ENCODE measurements at places on chromosomes 7 and 10. TPM values are rescaled to one million over a fixed set of nuclear protein-coding genes. Genes with fewer than 3 reads are reported as not detected.

The IGFBP3 gene
- 4.2 TPM for total RNA-seq

The SLC4A2 gene
- 13.7 TPM for total RNA-seq

The FAM24B gene
- 3.9 TPM for total RNA-seq

DNA sequence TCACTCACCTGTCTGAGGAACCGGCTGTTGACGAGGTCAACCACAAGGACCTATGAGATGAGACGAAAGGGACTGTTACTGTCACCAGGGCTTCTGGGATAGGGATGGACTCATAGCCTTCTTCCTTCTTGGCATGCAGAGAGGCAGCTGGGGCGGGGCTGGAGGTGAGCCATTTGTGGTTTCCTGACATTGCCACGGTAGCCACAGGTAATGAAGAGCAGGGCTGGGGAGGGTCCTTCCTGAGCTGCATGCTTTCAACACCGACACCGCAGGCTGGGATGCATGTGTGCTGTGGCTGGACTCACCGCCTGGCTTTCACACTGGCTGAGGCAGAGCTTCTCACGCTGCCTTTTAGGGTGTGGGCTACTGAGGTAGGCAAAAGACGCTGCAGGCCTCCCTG, 46.4 kb upstream of the MKRN1 start:
- DNase-seq = no peak

DNA sequence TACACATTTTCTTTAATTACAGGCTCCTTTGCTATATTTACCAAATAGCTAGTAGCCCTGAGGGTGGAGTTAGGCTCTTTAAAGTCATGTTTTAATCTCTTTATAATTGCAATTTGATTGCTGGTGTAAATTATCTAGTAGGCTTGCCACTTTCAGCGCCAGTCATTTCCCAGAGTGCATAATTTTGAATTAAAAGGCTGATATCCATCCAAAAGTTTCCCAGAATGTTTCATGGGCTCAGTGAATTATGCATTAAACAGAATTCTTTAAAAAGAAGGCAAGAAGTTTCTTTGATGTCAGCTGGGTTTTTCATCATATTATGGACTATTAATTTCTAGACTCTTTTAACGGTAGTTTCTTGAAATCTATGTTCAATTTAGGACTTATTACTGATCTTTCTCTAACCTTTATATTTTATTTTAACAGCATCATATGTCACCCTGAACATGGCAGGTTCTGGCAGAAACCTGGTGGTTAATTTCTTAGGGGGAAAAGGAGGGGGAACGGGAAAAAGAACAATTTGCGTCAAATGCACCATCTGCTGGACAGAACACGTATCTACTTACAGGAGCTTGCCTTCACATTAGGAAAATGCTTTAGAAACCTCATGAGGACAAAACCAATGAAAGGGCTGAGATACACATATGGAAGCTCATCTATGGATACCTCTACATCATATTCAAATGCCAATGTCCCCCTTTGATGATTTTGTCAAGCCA, 171.1 kb downstream of the GRM3 start:
- DNase-seq = no peak

DNA sequence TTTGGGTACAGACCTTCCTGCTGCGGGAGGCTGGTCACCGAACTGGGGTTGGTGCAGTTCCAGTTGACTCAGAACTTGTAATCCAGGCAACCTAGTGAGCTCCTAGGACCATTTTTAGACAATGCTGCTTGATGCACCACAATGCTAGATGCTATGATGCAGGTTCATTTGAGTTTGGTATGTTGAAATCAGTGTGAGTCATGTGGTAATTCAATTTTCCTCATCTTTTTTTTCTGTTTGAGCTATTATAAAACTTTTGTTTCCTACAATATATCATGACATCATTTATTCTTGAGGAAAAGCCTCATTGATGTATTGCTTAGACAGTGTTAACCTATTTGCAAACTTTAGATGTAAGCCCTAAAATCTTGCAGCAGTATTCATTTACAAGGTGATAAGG, 40.9 kb upstream of the MTPN start:
- no peak for DNase-seq

- no peak for DNase-seq
Observed at GRCh38 chr10:124532106-124532641, 70.6 kb downstream of the LHPP start.

GRCh38 chr7:30469303-30469702, 9.3 kb downstream of the NOD1 start:
- peak; percentile 23 for DNase-seq

DNA sequence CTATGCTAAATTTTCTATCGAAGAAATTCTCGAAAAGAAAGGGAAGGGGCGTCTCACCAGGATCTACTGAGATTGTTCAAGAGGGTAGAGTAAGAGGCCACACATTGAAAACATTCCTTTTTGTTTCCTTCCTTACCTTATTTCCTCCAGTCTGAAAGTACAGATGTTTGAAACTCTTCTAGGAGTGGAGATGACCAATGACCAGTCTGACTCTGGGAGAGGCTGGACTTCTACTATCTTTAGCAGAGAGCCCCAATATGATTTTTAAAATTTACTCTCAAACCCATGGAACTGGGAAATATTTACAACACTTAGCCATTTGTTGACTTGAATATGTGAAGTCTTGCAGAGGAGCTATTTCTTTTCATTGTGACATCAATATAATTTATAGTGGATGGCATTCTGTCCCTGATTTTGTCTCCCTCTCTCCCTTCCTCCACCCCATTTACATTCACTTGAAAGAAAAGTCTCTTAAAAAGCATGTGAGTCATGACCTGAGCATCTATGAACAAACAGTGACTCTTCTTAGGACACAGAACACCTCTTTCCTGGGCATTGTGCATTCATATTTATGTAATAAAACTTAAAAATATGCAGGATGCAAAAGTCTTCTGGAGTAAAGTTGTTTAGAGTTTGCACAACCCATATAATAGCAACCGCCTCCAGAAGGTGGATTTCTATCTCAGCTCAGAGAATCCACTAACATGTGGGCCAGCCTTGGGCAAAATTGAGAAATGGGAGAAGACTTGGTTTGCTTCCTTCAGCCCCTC, 31.2 kb upstream of the BMPER start:
- DNase-seq = no peak

DNA sequence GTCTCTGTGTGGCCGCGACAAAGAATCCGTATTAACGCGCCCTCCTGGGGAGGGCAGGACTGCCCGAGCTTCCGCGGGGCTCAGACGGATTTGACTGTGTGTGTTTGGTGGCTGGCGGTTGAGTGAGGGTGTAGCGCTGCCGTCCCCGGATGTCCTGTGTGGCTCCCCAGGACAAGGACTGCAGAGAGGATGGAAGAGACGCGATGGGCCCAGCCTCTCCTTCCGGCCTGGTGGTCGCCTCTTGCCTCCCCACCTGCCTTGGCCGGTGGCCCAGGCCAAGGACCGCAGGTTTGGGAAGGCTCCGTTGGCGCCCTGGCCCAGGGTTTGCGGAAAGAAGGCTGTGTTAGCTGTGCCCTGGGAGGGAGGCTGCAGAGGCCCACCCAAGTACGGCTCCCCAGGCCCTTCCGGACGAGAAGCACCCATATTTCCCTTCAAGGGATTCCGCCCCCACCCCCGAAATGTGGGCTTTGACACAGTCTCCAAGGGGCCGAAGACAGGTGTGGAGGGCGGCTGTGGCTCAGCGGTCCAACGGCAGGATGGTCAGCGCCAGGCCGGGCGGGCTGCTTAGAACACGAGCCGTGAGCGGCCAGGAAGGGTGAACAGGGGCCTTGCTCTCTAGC, 2.3 kb downstream of the UNCX start:
- no peak for DNase-seq

GRCh38 chr10:116245156-116245555, 27.9 kb downstream of the GFRA1 start:
- no peak for DNase-seq

GRCh38 chr7:114109721-114110120, 190.9 kb upstream of the PPP1R3A start:
- no peak for DNase-seq

DNA sequence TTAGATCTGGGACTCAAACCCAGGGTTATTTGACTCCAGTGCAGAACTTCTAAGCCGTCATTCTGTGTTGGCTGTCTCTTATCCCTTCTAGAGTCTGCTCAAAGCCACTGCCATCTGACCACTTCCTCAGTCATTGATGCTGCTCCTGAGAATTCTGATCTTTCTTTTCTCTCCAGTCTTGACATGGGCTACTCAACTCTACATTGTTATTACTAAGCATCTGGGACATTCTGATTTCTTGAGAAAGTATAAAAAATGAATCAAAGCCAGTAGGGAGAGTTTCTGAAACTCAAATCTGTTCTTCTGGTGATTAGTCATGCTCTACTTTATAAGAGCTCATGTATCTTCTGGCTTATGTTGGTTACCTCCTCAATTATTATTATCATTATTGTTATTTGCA, 48.7 kb downstream of the ANK3 start:
- no peak for DNase-seq

GRCh38 chr10:43868952-43869351, 220.3 kb upstream of the ZNF32 start:
- DNase-seq = no peak

Measured in occipital lobe (tissue), 3 donors.